ENCODE measurements at places on chromosomes 11 and 22.
A peak's percentile ranks its signal among the peaks of the same experiment; 100 is the strongest.

DNA sequence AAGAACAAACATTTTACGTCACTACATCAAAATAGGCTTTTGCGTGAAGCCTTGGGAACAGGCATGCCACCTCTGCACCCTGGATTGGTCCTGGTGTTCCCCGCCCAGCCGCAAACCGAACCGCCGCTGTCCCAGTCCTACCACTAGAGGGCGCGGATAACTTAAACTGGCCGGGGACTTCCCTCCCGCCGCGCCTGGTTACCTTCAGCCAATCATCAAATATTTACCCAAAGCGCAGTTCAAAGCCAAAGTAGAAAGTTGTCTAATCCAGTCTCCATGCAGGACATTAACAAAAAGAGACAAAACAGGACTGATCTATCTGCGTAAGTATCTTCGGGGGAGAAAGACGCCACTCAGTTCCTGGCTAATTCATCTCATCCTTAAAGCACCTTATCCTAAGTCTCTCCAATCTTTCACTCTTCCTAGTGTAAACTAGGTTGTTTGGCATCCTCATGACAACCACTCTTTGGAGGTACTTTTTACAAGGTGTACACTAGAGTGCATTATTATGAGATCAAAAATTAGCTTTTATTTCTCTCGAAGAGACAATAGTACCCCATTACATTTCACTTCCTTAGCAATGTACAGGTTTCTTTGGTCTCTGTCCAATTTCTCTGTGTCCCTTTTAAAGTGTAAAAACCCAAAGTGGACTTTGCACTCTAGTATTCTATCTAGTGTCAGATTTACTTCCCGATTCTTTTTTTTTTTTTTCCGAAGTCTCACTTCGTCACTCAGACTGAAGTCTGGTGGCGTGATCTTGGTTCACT, 3.9 kb upstream of the CRY2 start:
- DNase-seq, result peak; percentile 94

DNA sequence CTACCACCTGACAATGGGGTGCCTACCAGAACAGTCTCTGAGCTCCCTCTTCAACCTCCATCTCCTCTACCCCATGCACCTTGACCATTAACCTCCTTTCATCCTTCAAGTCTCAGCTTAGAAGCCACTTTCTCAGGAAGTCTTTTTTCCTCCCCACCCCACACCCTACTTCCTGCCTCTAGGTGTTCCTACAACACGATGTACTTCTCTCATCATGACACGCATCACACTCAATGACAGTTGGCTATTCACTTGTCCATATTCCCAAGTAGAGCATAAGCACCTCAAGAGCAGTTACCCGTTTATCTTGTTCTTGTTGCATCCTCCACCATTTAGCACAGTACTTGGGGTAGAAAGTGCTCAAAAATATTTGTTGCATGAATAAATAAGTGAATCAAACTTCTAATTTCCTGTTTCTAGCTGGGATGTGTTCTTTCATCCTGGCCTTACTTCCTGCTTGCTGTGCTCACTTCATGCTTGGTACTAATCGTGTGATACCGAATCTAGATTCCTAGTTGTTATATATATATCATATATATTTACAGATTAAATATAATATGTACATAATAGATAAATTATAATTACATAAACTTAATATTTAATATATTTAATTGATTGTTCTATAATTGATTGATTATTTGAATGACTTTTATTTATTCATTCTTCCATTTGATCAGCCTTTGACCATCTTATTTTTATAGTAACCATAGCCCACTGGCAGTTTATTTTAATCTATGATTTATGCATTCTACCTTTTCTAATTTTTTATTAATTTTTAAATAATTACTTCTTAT, 177.5 kb upstream of the TMEM45B start:
- no peak for DNase-seq

GRCh38 chr11:73270016-73270854, 1.9 kb upstream of the P2RY6 start:
- DNase-seq, result no peak

DNA sequence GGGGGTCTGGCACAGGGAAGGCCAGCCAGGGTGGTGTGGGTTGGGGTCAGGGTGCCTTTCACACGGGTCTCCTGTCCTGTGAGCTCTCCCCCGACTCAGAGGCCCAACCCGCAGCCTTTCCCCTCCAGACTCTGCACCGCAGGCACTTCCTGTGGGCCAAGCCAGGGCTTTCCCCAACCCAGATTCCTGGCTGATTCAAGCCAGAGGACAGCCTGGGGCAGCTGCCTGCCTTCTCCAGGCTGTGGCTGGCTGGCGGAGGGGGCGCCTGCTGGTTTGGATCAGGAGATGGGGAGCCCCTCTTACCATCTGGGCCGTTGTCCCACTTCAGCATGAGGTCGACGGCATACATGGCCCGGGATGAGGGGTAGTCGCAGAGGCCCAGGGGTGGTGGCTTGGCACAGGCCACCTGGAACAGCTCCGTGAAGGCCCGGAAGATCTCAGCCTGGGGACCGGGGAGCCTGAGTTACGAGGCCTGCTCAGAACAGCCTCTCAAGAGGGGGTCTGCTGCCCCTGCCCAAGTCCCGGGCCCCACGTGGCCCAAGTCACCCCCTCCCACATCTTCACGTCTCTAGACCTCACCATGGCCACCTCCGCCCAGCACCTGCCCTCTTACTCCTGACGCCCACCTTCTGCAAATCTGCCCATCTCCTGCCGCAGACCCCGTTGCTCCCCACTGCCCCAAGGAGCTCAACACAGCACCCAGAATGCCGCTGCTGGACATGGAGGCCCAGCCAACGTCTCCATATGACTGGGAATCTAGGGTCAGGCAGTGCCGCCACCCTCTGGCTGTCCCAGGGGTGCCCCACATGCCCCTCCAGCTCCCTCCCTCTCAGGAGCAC, 17.3 kb downstream of the TSPO start:
- DNase-seq, result no peak

GRCh38 chr11:15309296-15309695, 194.6 kb downstream of the INSC start:
- no peak for DNase-seq

DNA sequence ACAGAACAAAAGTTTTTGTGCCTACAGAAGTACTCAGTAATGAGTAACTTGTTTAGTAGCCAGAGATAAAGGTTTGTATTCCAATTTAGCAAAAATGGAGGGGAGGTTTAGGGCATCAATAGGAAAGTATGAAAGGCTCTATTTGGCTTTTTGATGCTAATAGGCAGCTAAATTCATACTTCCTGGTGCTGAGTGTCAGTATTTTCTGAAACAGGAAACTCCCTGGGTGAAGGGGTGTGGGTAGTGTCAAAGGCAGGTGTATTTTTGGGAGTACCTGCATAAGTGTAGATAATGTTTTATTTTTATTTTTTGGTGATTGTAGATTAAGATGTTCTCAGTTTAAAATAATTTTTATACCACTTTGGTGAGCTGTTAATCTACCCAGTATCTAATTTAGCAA, 29.3 kb upstream of the MMP7 start:
- DNase-seq, result peak; percentile 28

GRCh38 chr11:14635546-14635945, 8.1 kb upstream of the PDE3B start:
- DNase-seq, result peak; percentile 35

GRCh38 chr11:17652556-17652955, 66.8 kb upstream of the MYOD1 start:
- no peak for DNase-seq

DNA sequence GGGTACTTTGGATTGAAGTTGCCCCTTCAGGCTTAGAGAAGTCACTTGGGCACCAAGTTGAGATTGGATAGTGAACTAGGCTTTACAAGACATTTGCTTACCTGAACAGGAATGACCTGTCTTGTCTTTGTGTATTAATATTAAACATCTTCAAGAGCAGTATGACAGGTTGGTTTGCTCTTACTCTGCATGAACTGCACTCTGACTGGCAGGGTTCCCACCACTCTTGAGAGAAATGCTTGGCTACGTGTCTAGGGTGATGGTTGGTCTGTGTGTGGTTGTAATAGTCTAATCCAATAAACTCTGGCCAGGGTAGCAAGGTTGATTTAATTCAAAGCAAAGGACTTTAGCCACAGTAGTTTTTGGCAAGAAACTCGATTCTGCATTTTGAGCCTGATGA, 20.1 kb upstream of the SPTBN2 start:
- no peak for DNase-seq

GRCh38 chr11:75223954-75224643, 16.5 kb upstream of the TPBGL start:
- no peak for DNase-seq

GRCh38 chr11:34356913-34357700, 703 bp downstream of the ABTB2 start:
- peak; percentile 19 for DNase-seq

GRCh38 chr22:32684822-32685187, 116.7 kb upstream of the TIMP3 start:
- DNase-seq, result no peak

- DNase-seq, result no peak
Measured at GRCh38 chr22:47388778-47389177, 626.3 kb downstream of the TBC1D22A start.

DNA sequence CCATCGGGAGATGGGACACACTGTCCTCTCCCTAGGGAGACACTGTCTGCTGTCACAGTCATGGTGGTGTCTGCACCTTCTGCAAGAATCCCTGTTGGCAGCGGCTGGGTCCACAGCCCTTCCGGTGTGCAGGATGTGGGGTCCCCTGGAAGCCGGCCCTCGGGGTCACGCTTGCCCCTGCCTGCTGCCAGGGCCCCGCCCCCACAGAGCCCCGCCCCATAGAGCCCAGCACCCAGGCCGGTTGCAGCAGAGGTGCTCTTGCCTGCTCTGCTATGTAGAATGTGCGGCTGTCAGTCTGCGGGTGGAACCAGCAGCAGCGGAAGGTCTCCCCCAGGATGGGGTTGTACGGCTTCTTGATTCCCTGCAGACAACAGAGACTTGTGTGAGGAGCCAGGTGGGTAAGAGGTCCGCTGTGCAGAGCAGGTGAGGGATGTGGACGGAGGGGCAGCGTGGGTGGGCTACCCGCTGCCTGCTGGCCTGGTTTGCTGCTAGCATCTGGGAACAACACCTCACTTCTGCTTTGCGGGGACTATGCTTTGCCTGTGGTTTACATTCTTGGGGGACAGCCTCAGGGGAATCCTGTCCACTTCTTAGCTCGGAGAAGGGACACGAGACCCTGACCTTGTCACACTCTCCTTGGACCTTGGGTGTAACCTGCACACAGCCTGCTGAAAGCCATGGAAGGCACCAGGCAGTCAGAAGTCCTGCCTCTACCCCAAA, 44.9 kb upstream of the CARS1 start:
- DNase-seq, result no peak
